ENCODE measurements at places on chromosomes 1 and 21.

GRCh38 chr1:236336084-236336483 lies 54.3 kb upstream of the ERO1B start:
- no peak for DNase-seq

- DNase-seq, result peak; percentile 9
Observed at GRCh38 chr1:89547563-89548116, 23.0 kb downstream of the LRRC8B start.

DNA sequence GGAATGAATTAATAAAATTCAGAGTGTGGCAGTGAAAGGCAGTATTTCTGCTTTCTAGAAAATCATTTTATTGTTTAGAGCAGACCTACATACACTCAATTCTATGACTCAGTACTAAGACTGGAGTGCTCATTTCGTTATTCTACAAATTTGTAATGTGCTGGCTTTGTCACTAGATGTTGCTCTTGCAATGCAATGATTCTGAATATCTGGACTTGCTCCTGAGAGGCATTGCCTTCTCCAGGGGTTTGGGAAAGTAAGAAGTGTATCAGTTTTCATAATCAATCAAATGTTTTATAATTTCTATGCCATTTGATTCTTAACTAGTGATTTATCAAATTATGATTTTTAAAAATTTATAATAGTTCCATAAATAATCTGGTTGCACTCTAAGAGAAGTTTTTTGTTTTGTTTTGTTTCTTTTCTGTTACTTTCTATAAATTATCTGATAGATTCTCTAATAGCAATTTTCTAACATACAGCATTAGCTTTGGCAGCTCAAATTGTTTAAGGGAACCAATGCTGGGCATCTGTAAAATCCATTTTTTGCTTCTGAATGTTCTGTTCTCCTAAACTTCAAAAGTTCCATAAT lies 280.5 kb upstream of the SGIP1 start:
- no peak for DNase-seq

DNA sequence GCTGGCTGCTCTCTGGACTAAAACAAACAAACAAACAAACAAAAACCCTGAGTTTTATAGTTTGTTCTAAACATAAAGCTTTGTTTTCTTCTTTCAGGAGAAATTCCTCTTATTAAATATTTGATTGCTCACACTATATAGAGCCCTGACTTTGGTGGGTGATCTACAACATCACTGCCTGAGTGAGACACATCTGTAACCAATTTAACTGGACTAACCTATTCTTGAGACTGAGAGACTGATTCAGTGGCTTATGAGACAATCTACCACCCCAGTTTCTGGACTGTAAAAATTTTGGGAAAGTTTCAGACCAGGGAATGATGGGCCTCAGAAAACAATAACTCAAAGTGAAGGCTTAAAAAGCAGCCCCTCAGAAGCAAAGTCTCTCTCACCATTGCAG lies 537.0 kb downstream of the NEGR1 start:
- no peak for DNase-seq

DNA sequence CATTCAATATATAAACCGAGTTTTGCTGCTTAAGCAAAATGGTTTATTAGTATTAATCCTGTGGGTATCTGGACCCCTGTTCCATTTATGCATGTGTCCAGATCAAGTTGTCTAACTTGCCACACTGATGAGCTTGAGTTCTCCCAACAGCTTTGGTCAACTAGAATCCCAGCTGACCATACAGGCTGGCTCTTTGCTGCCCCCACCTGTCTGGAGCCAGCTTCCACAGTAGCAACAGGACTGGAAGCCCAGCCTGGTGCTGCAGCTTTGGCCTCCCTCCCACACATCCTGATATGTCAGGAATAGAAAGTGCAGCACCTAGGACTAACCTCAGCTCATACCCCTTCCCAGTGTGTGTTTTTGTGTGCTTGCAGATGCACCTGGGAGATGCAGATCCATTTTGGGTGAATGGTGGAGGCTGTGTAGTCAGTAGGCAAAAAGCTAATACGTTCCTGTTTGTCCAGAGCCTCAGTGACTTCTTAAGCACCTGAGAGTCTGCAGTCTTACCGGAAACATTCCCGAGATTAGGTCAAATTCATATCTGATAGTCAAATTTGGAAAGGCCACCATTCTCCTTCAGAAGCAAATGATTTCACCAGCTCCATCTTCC lies 40.9 kb upstream of the BEND5 start:
- DNase-seq, result no peak

GRCh38 chr1:209611771-209612570 lies 28.5 kb downstream of the CAMK1G start:
- DNase-seq, result no peak

GRCh38 chr1:230120289-230120920 lies 53.4 kb downstream of the GALNT2 start:
- no peak for DNase-seq

DNA sequence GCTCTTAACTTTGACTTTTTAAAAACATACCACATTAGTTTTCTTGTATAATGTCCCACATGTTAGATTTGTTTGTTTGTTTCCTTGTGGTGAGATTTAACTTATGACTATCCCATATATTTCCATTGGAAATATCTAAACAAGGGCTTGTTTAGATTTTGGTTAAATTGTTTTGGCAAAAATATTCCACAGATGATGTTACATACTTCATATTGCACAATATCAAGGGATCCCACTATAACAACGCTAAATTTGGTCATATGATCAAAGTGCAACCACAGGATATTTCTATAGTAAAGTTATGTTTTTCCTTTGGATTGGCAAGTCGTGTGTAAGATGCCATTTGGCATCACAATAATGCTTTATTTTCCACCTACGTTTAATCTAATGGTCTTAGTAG lies 396.7 kb downstream of the TGFB2 start:
- DNase-seq, result no peak

DNA sequence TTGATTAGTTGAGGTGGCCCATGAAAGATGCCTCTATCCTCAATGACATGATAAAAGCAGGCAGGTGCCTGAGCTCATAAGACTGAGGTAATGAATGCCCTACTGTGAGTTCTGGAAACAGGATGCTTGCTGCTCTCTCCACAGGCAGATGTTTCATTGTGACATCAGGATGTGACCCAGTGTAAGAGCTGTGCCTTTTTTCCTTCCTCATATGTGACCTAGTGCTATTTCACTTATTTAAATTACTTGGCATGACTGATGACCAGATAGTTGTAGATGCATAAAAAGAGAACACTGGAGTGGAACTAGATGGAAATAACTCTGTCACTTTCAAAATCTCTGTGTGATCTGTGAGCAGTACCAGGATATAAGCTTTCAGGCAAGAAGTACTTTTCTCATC lies 31.9 kb downstream of the KIF14 start:
- DNase-seq, result no peak

DNA sequence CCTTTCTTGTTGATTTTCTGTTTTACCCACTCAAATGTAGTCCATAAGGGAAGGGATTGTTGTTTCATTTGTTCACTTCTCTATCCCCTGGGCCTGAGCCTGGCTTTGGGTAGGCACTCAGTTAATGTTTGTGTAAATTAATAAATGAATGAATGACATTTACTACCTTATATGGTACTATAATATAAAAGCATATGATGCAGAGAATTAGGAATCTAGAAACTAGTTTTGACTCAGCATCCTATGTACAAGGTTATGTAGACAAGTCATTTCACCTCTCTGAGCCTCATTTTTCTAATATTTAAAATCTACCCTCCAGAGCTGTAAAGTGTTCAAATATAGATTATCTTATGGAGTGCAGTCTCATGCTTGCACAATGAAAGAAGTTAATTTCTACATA lies 68.9 kb upstream of the S1PR1 start:
- no peak for DNase-seq

- DNase-seq, result no peak
Observed at GRCh38 chr1:100249155-100249536, 488 bp downstream of the DBT start.

DNA sequence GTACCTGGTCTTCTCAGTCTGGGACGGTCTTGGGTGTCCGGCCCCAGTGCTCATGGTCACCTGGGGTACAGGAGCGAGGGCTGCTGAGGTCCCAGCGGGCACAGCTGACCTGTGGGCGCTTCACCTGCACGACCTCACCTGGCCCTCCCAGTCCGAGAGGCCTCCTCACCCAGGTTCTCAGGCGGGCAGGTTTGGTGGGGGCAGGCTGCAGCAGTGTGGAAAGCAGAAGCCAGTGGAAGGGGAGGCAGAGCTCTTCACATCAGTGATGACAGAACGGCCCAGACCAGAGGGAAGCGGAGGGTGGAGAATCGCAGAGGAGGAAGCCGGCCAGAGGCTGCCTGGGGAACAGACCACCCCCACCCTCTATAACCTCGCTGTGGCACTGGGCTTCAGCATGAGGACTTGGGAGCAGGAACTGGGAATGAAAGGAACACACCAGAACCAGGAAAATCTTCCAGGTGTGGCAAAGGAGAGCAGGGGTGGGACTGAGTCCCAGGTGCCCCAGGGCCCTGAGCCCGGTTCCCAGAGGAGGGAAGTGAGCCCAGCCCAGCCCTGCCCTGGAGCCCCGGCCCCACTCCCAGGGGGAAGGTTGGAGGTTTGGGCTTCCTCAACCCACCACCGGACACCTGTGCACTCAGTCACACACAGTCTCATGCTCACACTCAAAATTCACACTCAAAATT lies 265.2 kb upstream of the VAMP3 start:
- no peak for DNase-seq

- no peak for DNase-seq
Observed at GRCh38 chr1:11289064-11289463, 16.1 kb downstream of the UBIAD1 start.

- DNase-seq, result no peak
Observed at GRCh38 chr1:155794605-155795245, 62.3 kb downstream of the GON4L start.

DNA sequence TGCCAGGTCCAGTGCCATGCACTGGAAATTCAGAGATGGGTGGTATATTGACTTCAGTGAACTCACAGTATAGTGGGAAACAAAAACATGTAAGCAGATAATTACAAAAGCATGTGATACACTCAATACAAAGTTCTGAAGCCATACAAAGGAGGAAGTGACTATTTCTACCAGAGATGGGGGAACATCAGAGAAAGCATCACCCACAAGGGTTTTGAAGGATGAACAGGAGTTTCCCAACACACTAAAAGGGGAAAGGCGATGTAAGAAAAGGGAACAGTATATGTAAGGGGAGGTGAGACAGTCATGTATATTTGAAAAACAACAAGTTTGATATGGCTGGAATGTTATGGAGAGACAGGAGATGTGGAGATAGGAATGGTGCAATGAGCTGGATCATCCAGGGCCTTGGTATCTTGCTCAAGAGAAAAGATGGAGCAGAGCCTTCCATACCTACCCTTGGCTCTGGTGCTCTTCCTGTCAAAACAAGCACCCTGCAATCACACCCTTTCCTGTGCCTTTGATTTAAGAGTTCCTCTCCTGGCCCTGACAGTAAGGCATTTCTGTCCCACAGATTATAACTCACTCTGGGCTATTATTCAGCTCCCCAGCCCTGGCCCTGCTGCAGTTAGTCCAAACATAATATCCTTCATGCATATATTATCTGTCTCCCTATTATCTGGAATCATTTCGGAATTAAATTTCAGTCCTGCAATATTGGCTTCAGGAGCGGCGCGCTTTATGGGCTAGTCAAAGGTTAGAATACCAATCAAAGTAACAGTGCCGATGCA lies 60.5 kb downstream of the DMAP1 start:
- no peak for DNase-seq

DNA sequence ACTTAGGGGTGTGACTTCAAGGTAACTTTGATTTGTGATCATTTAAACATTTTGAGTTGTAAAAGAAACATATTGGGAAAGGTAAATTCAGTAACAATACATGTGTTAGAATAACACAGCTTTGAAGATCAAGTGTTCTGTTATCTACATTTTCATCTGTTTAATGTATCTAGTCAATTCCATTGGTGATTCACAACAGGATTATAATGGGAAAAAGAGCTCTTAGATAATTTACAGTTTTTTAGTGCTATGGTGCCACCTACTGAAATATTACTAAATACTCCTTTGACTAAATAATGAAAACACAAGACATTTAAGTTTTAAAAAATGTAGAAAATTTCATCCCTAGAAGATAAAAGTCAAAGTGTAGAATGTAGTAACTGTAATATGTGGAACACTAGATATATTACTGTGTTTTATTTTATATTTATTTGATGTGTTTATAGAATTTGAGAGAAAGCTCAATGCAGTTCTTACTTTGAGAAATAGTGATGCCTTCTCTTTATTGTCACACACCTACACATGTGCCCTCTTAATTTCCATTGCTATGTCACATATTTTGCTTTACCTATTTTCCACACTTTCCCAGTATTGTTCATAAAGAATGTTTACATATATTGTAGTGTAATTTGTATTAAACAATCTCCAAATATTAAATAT lies 47.4 kb downstream of the PTPRC start:
- no peak for DNase-seq

- no peak for DNase-seq
Observed at GRCh38 chr1:220516014-220516721, 11.8 kb upstream of the MARK1 start.

DNA sequence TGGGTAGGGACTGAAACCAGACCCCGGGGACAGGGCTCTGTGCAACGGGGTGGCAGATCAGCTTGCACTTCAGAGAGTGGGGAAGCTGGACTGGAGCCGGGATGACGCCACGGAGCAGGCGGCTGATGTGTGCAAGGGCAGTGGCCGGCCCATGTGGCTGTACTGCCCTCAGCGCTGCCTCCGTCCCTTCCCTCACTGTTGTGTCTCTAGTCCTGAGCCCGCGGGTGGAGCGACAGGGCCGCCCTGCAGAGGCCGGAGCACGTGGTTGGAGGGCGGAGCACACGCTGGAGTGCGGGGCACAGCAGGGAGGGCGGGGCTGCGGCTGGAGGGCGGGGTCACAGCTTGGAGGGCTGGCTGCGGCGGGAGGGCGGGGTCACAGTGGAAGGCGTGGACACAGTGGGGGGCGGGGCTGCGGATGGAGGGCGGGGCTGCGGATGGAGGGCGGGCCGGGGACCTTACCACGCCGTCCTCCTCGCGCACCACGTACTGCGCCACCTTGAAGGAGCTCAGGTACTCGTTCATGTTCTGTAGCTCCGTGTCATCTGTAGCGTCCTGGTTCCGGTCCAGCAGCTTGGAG lies 52.4 kb downstream of the CHD5 start:
- peak; percentile 62 for DNase-seq

GRCh38 chr1:27071049-27071416 lies 58.4 kb upstream of the TENT5B start:
- DNase-seq, result no peak

DNA sequence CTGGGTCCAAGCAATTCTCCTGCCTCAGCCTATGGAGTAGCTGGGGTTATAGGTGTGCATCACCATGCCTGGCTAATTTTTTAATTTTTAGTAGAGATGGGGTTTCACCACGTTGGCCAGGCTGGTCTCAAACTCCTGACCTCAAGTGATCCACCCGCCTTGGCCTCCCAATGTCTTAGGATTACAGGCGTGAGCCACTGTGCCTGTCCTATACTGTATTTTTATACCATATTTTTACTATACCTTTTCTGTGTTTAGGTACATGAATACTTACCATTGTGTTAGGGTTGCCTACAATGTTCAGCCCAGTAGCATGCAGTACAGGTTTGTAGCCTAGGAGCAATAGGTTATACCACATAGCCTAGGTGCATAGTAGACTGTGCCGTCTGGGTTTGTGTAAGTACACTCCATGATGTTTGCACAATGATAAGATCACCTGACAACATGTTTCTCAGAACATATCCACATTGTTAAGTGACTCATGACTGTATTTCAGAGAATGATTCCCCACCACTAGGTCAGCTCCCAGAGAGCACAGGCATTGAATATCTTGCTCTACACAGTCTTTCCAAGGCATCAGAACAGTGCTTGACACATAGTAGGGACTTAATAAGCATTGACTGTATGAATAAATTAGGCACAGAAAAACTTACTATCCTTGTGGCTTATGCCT lies 6.0 kb upstream of the CITED4 start:
- no peak for DNase-seq

All from stimulated activated CD4-positive, alpha-beta T cell treated with anti-CD3 and anti-CD28 coated beads, Interleukin-15, amount 100 ng/mL, for 1 hour (primary cell).